ENCODE measurements at places on chromosomes 6 and 20.

DNA sequence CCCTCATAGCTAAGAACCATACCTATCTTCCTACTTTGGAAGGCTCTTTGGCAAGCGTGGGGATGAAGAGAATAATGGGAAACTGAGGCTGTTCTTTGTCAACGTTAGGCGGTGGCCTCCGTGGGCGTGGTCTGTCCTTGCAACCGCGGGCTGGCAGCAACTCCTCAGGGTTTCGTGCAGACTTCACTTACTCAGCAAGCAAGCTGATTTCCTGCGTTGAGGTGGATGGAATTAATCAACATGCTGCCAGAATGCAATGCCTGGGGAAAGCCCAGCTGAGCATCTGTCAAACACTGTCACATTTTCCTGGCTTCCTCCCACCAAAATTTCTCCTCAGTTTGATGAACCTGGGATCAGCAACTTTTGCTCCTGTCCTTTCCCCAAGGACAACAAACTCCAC, 9.2 kb upstream of the IL17F start:
- DNase-seq, result no peak

DNA sequence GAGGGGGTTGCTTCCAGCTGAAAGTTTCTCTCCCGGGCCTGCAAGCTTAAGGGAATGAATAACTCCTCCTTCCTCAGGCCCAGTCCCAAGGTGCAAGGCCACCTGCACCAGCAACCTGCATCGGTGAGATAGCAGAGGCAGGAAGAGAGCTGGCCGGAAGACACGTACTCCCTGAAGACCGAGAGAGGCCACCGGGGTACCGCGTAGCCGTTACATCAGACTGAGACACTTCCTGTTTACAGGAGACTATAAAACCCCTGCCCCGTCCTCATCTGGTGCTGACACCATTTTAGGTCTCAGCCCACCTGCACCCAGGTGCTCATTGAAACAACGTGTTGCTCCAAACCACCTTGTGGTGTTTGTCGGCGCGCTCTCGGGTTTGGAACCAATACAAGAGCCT, 60.5 kb upstream of the PRND start:
- no peak for DNase-seq

DNA sequence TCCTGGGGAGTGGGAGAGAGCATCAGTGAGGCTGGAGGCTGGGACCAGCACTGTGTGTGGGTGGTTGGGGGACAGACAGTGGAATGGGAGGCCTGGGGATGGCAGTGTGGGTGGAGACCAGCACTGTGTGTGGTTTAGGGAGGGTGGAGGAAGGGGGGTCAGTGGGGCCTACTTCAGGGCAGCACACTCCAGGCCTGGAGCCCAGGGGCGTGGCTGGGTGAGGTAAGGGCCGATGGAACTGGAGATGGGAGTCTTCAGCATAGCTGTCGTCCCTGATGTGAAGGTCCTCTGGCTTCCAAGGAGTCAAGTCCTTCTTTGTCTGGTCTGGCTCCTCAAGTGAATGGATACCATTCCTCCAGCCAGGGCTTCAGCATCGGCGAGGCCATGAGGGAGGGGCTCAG, 18.6 kb downstream of the KCNK17 start:
- no peak for DNase-seq

DNA sequence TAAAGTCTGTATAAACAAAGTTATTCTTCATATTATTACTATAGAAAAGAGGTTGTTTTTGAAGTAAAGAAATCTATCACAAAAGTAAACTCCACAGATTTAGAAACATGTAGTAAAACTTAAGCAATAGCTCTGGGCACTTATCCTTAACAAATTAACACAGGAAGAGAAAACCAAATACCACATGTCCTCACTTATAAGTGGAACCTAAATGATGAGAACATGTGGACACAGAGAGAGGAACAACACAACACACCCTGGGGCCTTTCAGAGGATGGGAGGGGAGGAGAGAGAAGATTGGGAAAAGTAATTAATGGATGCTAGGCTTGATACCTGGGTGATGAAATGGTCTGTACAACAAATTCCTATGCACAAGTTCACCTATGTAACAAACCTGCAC, 57.2 kb downstream of the C6orf58 start:
- no peak for DNase-seq

GRCh38 chr6:139172567-139172966, 37.7 kb downstream of the HECA start:
- no peak for DNase-seq

GRCh38 chr6:108676555-108676954, 115.8 kb downstream of the FOXO3 start:
- DNase-seq, result no peak

GRCh38 chr6:41878961-41879405, 16.2 kb downstream of the USP49 start:
- no peak for DNase-seq

GRCh38 chr6:5384276-5384675, 123.0 kb downstream of the FARS2 start:
- DNase-seq, result no peak

DNA sequence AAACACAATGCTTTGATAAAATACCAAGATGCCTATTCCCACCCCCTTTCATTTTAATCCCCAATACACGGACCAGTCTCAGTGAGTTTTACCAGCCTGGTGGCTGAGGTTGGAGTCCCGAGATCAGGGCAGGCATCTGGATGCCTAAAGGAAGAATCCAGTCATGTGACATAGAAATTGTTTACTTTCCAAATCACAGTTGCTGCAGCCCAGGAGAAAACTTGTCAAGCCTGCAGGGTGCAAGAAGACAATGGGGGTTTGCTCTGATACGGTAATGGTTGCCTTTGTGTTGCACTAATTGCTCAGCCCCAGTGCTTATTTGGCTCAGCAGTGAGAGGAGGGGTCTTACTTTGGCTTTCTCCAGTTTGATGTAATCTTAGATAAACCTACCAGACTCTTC, 308.5 kb upstream of the POU3F2 start:
- DNase-seq, result no peak

All from NCI-H1417 treated with DMSO at 0.1 percent for 48 hours (cell line).